ENCODE measurements at places on chromosomes 5 and 9.

GRCh38 chr5:110439296-110439695 is 287.2 kb downstream of the TMEM232 start:
- DNase-seq, result no peak

GRCh38 chr9:737400-738120 is 103.9 kb upstream of the DMRT1 start:
- DNase-seq, result no peak

- DNase-seq, result no peak
These were observed 18.5 kb upstream of the FKTN start for GRCh38 chr9:105539452-105539851.

- DNase-seq, result no peak
These were observed 79.6 kb downstream of the RAI14 start for GRCh38 chr5:34735491-34736426.

DNA sequence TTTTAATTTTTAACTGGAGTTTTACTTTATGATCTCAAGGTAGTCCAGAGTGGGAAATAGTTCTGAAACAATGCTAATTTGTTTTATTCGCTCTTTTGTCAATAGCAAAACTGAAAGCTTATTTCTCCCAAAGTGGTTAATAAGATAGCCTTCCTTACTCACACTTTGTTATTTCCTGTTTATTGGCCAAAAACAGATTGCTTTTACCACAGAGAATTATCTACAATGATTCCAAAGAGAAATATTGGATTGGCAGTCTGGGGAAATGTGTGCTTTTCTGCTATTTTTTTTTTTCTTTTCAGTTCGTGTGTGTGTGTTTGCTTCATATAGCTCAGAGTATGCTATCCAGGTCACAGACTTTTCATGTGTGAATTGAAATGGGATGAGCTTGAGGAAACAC is 756.7 kb upstream of the RGMB start:
- DNase-seq, result no peak

- no peak for DNase-seq
These were observed 62.0 kb upstream of the RANBP3L start for GRCh38 chr5:36363744-36364143.

DNA sequence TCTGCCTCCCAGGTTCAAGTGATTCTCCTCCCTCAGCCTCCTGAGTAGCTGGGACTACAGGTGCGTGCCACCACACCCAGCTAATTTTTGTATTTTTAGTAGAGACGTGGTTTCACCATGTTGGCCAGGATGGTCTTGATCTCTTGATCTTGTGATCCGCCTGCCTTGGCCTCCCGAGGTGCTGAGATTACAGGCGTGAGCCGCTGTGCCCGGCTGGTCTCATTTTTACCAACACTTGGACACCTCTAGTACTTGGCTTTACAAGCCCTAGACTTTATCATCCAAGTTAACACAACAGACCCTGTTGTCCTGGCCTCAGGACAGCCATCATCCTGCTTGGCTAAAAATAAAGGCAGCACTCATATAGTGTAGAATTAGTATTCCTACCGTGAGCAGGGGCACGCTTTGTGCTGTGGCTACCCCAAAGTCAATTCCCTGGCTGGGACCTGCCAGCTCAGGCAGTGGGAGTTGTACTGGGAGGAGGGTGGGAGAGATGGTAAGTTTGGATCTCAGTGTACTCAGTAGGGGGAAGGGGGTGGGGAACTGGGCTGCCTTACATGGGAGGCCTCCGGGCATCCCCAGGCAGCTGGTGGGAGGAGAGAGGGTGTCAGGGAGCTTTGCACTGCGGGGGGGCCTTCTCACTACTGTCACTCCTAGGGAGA is 6.6 kb downstream of the PDZD2 start:
- no peak for DNase-seq

DNA sequence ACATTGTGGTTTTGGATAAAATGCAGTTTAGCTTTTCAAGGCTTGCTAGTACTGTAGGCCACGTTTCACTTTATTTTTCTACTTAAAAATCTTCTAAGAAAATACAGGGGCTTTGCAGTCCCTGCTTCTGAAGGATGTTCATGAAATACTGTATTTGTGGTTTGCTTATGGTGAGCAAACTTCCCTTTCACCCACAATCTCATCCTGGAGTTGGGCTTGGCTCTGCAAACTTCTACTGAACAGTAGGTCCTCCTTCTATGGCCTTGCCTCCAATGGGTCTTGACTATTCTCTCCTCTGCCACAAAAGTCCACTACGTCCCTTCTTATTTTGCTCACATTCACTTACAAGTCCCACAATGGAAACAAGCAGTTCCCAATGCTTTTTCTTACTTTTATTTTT is 502.7 kb upstream of the KLF4 start:
- no peak for DNase-seq

DNA sequence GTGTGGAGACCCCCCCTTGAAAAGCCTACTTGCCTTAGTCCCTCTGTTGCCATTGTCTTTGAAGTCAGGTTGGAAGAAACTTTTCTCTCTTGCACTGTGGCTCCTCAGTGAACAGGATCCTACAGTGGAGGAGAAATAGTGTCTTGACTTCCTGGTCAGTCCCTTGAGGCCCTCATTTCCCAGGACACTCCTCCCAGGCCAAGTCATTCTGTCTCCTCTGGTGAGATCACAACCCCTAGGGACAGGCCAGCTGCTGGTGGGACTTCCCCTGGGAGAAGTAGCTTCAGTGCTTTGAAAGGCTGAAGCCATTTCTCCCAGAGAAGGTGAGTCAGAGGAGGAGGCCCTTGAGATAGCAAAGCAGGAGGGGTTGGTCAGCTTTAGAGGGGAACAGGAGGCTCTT is 10.1 kb upstream of the GRIA1 start:
- DNase-seq, result no peak

- no peak for DNase-seq
These were observed 12.8 kb upstream of the TNFAIP8 start for GRCh38 chr5:119343052-119343451.

- DNase-seq, result peak; percentile 1
These were observed 145.7 kb downstream of the ARHGAP26 start for GRCh38 chr5:142915813-142916424.
